C1 segment of cervical spinal cord (tissue), 14 donors: ENCODE measurements at places on chromosomes 2 and 18.

GRCh38 chr18:66506178-66506577, 97.7 kb downstream of the CDH19 start:
- no peak for DNase-seq

GRCh38 chr2:192286093-192286701, 91.5 kb upstream of the TMEFF2 start:
- DNase-seq = no peak

DNA sequence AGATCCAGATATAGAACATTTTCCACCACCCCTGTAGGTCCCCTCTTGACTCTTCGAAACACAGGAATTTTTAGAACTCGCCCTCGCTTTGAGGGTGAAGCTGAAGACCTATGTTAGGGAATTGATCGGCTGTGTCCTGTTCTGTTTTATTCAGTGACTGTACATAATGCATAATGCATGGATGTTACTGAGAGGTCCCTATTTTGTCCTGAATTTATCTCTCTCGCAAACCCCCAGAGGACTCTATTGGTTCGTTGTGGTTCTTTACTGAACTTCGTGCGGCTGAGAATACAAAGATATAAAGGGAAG, 431 bp upstream of the EIF5B start:
- no peak for DNase-seq

DNA sequence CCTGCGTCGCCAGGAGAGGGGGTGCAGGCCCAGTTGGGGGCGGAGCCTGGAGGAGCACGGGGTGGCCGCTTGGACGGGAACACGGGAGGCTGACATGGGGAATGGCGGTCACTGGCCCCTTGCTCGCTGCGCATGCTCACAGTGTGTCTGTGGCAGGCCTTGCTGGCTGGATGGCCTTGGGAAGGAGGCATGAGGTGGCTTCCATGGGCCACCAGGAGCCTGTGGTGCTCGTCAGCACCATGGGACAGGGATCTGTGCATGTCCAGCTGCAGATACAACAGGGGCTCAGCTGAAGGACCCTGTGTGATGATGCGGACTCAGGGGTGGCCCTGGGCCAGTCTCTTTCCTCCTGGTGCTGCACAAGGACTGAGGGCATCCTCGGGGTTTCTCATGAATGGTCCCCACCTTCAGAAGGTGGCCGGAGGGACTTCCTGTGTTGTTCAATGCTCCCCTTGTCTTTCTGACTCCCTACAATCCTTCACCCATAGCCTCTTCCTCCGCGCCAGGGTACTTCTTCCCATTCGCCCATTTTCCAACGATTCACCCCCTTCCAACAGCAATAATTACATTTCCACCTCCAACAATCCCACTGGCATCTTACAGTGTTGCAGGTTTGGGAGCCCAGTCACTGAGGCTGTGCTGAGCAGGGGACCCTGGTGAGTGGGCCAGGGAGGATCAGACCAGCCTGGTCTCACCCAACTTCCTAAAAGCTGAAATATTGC, 3.4 kb upstream of the SP140L start:
- no peak for DNase-seq

DNA sequence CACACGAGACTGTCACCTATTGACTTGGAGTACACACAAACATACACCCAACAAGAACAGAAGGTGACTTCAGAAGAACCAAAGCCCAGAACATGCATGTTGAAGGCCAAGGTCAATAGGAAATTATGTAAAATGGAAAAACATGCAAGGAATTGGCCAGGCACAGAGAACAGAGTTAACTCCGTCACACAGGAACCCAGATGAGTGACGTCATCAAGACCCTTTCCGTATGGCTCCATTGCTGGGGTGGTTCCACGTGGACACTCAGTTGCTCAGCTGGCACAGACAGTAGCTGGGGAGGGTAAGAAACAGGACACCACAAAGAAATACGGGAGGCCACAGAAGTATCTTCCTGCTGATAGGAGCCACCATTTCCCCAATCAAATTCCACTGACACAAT, 18.4 kb downstream of the SOX11 start:
- no peak for DNase-seq

DNA sequence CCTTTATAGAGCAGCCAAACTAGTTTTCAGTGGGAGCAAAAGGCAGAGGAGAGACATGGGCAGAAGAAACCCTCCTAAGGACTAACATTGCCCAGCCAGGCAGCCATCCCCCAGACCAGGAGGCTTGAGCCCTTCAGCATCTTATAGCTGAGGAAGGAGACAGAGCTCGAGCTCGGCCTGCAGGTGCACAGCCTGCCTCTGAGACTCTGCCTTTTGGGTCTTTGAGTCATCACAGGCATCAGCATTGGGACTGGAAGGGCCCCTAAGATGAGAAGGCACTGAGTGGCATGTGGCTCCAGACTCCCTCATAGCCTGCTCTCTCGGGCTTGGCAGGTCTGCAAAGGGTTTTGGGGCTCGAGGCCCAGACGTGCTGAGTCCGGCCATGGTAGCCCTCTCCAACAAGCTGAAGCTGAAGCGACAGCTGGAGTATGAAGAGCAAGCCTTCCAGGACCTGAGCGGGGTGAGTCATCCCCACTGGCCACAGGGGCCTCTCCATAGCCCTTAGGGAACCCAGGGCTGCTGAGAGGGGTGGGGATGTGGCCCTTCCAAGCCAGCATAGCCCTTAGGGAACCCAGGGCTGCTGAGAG, 84.1 kb downstream of the EPAS1 start:
- DNase-seq = no peak

DNA sequence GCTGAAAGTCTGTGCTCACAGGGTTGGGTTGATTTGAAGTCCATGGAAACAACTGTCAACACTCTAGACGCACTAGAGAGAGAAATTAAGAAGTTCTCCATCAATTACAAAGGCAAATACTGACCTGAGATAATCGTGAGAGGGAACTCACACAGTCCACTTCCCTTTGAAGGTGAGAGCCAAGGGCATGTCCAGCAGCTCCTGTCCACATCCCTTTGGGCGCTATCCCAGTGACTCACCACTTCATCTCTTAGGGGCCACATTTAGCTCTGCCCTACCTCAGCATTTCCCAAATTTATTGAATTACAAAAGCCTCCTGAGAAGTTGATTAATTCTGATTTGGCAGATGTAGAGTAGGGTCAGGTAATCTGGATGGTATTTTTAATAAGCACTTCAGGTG, 148.8 kb upstream of the MAPRE2 start:
- DNase-seq = no peak

GRCh38 chr2:1869987-1870386, 125.7 kb upstream of the PXDN start:
- DNase-seq = no peak

GRCh38 chr18:58867281-58867961, 2.7 kb downstream of the ZNF532 start:
- DNase-seq = no peak

DNA sequence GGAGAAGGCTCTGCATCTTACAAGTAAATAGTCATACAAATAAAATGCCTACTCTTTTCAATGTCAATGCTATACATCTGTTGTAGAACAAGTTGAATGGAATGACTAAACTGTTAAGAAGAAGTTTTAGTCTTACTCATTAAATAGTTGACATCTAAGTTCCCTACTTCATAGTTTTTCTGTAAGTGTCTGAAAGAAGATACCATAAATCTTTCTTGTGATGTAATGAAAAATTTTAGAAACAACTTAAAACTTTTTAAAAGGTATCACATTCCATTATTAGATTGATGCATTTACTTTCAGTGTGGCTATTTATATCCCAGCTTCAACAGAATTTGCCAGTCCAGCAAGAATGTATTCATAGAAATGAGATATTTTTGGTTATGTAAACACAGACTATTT, 185.2 kb upstream of the EPC2 start:
- DNase-seq = no peak

DNA sequence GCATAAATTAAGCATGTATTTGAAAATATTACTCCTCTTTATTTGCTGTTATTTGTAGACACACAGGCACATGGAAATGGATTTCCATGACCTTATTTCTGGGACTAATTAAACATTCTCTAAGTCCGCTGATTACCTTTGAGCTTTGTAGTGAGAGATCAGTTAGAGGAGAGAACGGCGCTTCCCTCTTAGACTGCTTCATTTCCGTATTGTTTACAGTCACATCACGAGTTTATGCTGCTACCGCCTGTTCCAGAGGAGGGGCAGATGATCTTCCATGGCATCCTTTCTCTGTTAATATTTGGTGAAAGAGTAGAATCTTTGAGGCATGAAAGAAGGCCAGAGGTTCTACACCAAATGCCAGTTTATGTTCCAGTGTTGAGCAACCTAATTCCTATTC, 404.4 kb downstream of the TRIB2 start:
- DNase-seq = no peak

GRCh38 chr2:196967116-196967515, 40.6 kb upstream of the PGAP1 start:
- no peak for DNase-seq

DNA sequence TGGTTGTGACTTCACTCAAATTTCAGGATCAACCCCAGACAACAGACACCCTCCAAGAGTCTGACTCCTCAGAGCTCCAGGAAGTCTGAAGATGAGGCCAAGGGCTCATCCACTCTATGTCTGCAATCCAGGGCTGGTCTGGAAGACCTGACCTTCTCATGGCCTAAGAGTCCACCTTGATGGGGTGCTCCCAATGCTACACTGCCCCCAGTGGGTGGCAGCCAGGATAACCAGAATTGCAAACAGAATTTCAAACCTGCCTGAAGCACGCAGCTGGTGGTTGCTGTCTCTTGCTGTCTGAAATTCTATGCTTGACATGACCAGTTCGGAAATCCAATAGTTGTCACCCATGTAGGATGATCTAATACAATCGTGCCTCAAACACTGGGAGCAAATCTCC, 96.0 kb downstream of the UXS1 start:
- DNase-seq = no peak

- DNase-seq = no peak
Observed at GRCh38 chr2:232687382-232688160, 9.6 kb upstream of the GIGYF2 start.

- peak; percentile 14 for DNase-seq
Observed at GRCh38 chr2:120983344-120983743, 247.7 kb downstream of the GLI2 start.

DNA sequence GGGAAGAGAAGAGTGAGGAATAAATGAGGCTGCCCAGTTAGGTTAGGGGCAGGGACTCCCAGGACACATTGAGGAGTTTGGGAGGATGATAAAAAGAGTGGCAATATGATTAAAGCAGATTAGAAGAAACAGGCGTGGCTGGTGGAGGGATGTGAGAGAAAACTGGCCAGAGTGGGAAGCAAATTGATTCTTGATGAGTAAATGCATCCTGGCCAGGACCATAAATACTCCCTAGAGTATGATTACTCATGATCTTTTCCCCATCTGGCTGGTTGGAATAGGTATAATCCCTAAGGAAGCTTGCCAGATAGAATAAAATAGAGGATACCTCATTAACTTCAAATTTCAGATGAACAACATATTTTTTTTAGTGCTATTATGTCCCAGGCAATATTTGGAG, 21.5 kb upstream of the DAW1 start:
- DNase-seq = no peak

GRCh38 chr2:141497272-141497671, 633.5 kb downstream of the LRP1B start:
- no peak for DNase-seq

- no peak for DNase-seq
Observed at GRCh38 chr2:9240745-9241144, 34.1 kb downstream of the ASAP2 start.

- DNase-seq = no peak
Observed at GRCh38 chr2:73939419-73939818, 12.7 kb downstream of the DGUOK start.

DNA sequence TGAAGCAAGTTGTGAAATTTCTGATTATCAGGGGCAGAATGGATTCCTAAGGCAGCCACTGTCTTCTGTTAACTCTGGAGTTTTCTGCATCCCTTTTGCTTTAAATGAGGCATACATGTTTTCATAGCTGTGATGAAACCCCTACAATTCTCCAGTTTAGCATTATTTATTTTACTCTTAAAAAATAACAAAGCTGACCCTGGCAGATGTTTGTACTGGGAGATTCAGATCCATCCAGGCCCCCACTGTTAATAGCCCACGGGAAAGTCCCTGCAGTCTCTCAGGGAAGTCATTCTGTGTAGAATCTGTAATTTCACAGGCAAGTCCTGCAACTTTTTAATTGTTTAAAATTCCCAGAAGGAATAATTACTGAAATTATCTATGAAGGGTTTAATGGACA, 353 bp upstream of the SULT1C4 start:
- no peak for DNase-seq

- no peak for DNase-seq
Observed at GRCh38 chr2:43305012-43305411, 78.6 kb upstream of the ZFP36L2 start.

- DNase-seq = no peak
Observed at GRCh38 chr18:8630546-8630945, 21.3 kb downstream of the RAB12 start.

GRCh38 chr2:17583646-17584045, 43.1 kb downstream of the VSNL1 start:
- DNase-seq = peak; percentile 15

- no peak for DNase-seq
Observed at GRCh38 chr2:149538138-149538833, 49.3 kb downstream of the MMADHC start.

GRCh38 chr2:21812766-21813165, 689.0 kb downstream of the TDRD15 start:
- no peak for DNase-seq

DNA sequence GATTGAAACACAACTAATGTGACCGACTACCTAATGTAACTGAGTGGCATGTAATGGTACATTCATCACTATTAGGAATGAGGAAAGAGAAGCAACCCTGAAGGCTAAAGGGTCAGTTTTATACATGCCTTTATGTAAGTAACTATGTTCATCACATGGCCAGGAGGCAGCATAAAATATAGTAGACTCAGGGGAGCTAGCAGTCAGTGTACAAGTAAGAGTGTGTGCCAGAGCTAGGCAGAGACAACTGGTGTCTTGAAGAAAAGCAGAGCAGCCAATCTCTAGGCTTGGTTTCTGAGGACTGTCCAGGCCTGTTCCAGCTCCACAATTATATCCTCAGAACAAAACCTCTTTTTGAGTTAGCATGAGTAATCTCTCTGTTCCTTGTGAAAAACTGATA, 18.1 kb downstream of the SMAD2 start:
- DNase-seq = no peak

GRCh38 chr2:28779001-28779400, 27.4 kb downstream of the PPP1CB start:
- DNase-seq = no peak

DNA sequence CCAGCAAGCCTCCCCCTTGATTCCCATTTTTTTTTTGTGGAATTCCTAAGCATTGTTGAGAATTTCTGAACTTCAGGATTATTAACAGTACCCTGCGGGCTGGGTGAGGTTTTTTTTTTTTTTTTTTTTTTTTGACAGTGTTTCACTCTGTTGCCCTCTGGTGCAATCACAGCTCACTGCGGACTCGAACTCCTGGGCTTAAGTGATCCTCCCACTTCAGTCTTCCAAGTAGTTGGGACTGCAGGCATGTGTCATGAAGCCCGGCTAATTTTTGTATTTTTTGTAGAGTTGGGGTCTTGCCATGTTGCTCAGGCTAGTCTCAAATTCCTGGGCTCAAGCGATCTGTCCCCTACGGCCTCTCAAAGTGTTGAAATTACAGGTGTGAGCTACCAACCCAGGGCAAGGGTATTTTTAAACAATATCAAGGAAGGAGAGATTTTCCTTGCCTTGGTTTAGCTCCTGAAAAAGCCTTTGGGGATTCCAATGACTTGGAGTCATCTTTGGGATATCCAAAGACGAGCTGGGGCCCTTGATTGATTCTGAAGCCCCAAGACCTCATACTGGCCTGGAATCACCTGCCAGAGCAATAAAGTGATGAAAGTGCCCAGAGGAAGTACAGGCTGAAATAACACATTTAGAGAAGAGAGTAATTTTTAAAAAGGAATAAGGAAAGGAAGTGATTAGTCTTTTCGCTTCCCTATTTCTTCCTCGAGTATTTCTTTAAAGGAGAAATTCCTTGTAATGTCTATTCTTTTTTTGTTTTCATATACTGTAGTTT, 240.2 kb downstream of the TGIF1 start:
- DNase-seq = no peak
